Ascending aorta (tissue), 2 donors: ENCODE measurements at places on chromosomes 2 and 18.

DNA sequence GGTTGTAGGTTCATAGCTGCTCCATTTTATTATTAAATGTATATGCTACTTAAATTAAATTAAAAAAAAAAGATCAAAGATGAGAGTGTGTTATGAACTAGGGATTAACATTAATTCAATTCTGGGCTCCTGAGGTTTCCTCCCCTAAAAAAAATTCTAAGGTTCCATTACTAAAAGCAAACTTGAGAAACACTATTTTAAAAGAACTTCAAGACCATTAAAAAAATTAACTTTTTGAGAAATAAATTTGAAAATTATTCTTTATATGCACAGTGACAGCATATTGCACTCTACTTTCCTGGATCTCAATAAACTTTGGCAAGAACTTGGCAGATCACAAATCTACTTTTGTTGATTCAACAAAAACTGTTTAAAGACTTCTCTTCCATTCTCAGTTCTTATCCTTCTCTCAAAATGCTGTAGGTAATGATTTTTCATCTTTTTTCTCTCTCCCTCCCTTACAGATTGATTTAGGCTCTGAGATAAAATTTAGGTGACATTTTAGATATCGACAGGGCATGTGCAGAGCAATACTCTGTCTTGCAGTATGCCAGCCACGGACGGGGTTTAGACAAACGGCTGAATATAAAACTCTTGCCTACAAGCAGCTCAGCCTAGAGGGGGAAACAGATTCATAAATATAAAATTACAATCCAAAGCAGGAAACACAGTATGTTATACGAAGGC lies 592 bp upstream of the MARS2 start:
- peaks cover 21% of the 10 kb centered on the region for H3K4me1 ChIP-seq
- no peaks in the 10 kb centered on the region for H3K36me3 ChIP-seq
- H3K27me3 ChIP-seq = no peaks in the 10 kb centered on the region

DNA sequence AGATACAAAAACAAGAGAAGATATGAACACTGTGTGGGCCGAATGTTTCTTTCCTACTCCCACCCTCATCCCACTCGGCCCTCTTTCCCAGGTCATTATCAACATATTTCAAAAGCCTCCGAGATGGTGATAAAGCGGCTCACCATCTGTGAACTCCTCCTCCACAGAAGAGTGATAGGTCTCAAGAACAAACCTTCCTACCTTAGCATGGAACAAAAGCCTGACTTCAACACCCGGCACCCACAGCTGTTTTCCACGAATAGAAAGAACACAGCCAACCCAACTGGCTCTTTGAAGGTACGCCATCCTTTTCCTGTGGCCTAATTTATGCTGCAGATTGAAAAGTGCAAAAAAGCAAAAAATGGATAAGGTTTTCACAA lies 28.8 kb downstream of the BCL2 start:
- peaks cover 3% of the 10 kb centered on the region for H3K4me1 ChIP-seq
- H3K27ac ChIP-seq = no peak overlapping the region
- no peaks in the 10 kb centered on the region for H3K27me3 ChIP-seq
- DNase-seq = no peak

DNA sequence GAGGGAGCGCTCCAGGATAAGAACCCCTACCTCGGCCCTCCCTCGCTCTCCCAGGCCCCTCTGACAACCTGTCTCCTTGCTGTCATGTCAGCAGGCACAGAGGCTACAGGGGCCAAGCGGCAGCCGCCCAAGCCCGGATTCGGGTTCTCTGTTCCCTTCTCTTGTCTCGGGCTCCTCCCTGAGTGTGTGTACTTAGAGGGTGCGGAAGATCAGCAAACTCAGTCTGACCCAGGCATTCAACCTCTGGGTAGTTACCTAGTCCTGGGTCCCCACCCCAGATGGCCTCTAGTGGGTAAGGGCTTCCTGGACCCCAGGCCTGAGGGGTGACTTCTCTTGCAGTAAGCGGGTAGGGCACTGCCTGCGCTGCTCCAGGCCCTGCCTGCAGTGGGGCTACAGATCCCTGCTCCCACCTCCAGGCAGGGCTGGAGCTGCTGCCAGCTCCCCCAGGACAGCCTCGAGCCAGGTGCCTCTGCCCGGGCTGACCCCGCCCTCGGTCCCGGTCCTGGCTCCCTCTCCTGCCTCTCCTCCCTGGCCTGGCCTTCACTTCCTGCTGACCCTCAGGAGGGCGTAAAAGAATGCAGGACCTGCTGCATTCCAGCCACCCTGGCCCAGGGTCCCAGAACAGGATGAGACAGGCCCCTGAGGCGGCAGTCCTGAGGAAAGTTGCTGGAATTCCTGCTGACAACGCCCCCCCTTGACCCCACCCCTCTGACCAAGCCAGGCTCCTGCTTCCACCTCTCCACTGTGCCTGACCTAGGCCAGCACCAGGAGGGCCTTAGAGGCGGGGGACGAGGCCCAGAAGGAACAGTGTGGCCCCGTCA lies 22.0 kb downstream of the GPC1 start:
- no peak overlapping the region for H3K4me3 ChIP-seq
- no peaks in the 10 kb centered on the region for H3K4me1 ChIP-seq
- DNase-seq = no peak
- H3K27ac ChIP-seq = no peak overlapping the region
- peaks cover 20% of the 10 kb centered on the region for H3K36me3 ChIP-seq

DNA sequence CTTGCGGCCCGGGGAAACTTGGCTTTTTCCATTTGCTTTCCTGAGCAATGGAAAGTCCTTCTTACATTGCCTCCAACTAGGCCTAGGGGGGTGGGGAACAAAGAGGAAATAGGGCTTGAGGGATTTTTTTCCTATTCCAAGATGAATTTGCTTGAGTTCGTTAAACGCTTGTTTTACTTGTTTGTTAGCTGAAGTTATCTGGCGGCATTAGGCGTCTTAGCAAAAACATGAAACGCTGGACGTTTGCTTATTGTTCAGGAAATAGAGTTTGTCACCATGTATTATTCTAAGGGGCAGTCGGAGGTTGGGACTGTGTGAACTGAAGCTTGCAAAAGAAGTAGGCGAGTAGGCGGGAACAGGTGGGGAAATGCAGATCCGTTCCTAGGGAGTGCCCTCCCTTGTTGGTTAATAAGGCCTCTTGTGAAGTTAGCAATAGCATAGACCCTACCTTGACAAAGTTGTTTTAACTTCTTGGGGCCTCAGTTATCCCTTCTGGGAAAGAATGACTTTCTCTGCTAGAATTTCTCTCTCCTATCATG lies 1.9 kb downstream of the CABLES1 start:
- H3K4me3 ChIP-seq = peak overlapping the region; percentile 65
- H3K36me3 ChIP-seq = no peaks in the 10 kb centered on the region
- no peak for DNase-seq
- H3K27me3 ChIP-seq = no peaks in the 10 kb centered on the region
- peak overlapping the region; percentile 91 for H3K27ac ChIP-seq

DNA sequence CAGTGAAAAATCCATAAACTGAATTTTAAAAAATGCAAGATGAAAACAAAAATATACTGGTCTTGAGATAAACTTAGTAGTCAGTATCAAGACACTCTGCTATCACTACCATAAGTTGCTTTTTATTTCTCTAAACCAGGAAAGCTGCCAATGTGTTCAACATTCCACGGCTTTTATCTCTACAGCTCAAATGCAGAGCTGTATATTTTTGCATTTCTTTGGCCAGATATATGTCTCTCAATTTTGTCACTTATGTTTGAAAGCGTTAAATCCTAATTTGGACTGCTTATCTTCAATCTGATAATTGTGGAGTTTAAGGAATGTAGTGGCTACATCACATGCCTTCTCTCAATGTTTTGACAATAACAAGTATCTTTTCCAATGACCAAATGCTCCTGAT lies 609.5 kb downstream of the EPHA4 start:
- H3K4me3 ChIP-seq = no peak overlapping the region
- H3K36me3 ChIP-seq = no peaks in the 10 kb centered on the region

DNA sequence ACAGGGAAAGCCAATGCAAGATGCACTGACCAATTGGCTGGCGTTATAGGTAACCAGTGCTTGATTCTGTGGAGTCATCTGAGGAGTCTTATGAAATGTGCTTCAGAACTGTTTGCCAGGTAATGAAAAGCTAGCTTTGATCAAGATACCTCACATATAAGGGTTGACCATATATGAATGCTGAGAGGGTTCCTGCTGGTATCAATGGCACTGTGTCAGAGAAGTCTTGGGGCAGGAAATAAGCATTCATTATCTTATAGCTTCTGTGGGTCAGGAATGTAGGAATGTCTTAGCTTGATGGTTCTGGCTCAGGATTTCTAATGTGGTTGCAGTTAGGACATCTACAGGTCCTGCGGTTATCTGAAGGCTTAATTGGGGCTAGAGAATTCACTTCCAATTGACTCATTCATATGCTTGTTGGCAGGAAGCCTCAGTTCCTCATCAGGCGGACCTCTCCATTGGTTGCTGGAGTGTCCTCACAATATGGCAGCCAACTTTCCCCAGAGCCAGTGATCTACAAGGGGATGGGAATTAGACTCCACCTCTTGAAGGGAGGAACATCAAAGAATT lies 22.1 kb upstream of the TCF7L1 start:
- H3K36me3 ChIP-seq = no peaks in the 10 kb centered on the region
- no peak overlapping the region for H3K4me3 ChIP-seq
- H3K27ac ChIP-seq = no peak overlapping the region

DNA sequence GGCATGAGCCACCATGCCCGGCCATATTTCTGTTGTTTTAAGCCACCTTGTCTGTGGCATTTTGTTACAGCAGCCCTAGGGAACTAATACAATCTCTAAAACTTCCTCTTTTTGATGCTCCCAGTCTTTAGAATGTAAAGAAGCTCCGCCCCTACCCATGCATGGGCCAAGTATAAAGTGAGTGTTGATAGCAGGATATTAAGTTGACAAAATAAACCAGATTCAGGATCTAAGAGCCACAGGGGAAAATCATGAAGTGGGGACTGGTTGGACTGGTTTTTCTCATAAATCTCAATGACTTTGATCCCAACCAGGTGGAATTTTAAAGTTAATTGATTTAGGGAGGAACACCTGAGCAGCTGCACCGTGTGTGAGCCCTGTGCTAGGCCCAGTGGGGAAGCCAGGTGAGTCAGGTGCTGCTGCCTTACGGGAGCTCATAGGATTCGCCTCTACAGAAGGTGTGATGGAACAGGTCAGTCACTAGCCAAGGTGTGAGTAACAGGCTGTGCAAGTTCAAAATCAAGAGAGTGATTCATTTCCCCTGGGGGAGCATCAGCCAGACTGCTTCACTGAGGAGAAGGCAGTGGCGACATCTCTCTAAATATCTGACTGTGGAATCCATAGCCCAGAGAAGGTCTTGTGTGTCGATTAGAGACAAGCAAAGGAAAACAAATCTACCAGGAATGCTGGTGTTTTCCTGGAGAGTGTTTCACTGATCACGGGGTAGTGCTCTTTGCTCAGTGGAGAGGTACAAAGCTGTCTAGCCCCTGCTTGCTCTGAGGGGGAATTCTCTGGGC lies 63.0 kb upstream of the MSH2 start:
- peaks cover 8% of the 10 kb centered on the region for H3K4me1 ChIP-seq

GRCh38 chr2:133421516-133422324 lies 146.5 kb downstream of the NCKAP5 start:
- H3K27ac ChIP-seq = no peak overlapping the region
- H3K4me3 ChIP-seq = no peak overlapping the region
- H3K36me3 ChIP-seq = no peaks in the 10 kb centered on the region
- no peaks in the 10 kb centered on the region for H3K4me1 ChIP-seq

DNA sequence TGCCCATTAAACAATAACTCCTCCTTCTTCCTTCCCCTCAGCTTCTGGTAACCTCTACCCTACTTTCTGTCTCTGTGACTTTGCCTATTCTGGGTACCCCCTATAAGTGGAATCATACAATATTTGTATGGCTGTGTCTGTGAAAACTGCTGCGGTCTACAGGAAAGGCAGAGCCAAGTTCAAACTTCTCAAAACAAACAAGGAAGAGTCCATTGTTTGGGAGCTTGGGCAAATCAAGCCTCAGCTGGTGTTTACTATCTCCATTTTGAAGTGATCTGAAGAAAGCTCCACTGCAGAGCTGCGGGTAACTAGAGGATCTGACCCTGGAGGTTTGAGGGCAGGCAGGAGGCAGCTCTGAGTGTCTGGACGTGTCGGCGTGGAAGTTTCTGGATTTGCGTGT lies 48.6 kb upstream of the DAPL1 start:
- H3K27ac ChIP-seq = no peak overlapping the region
- no peaks in the 10 kb centered on the region for H3K36me3 ChIP-seq
- H3K4me3 ChIP-seq = no peak overlapping the region
- no peaks in the 10 kb centered on the region for H3K27me3 ChIP-seq
- H3K4me1 ChIP-seq = no peaks in the 10 kb centered on the region
- DNase-seq = no peak

DNA sequence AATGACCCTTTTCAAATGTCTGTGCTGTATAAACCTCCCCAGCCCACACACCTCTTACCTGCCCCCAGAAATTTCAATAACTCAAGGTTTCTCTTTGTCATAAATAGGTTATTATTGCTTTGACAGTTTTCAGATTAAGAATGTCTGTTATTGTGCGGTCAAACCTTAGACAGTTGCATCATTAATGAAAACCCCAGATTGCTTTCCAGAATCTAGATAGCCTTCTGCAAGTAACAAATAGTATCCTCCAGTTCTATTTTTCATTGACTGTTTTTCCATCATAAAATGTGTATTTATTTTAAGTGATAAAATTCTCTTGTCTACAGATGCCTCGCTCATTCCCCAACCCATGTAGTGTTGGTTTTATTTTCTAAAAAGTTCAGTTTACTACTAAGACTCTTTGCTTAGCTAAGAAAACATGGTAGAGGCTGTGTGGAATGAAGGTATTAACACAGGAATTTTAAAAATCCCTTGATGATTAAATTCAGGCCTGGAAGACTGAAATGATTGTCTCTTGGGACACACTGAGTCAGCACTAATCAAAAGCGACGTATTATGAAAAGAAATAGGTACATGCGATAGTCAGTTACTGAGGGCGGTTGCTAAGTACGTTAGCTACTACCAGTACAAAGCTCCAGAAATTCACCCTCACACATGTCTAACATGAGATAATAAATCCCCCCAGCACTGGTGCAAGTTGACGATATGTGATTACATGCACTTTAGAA lies 38.4 kb upstream of the ITGAV start:
- no peaks in the 10 kb centered on the region for H3K4me1 ChIP-seq
- no peaks in the 10 kb centered on the region for H3K27me3 ChIP-seq
- H3K36me3 ChIP-seq = no peaks in the 10 kb centered on the region
- no peak overlapping the region for H3K4me3 ChIP-seq
- H3K27ac ChIP-seq = no peak overlapping the region

- DNase-seq = no peak
- H3K27ac ChIP-seq = no peak overlapping the region
- no peaks in the 10 kb centered on the region for H3K27me3 ChIP-seq
Measured at GRCh38 chr18:35190948-35191697, 49.7 kb upstream of the ZNF397 start.

DNA sequence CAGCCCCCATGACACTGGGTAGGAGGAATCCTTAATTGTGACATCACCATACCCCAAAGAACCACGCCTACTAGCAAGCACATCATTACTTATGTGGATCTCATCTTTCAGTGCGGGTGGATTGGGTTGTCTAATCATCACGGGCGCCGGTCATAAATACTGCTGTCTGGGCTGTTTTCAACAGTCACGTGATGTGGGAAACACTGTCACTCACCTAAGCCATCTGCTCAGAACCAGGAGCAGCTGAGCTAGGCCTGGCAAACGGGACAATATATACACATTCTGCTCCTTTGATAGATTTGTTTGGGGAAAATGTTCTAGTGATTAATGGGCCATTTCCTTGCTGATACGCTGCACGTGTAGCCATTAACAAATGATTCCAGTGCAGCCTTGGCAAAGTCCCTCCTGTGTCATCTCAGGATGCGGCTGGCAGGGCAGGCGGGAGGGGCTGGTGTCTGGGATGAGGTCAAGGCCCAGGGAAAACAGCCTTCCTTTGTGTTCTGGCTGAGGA lies 145.9 kb upstream of the COPS8 start:
- H3K36me3 ChIP-seq = no peaks in the 10 kb centered on the region
- H3K4me3 ChIP-seq = no peak overlapping the region
- H3K4me1 ChIP-seq = no peaks in the 10 kb centered on the region
- no peak overlapping the region for H3K27ac ChIP-seq
- no peaks in the 10 kb centered on the region for H3K27me3 ChIP-seq
- no peak for DNase-seq
